ENCODE measurements at places on chromosomes 7 and 10.
A peak's percentile ranks its signal among the peaks of the same experiment; 100 is the strongest.

GRCh38 chr7:142298009-142298408, 40.2 kb upstream of the PRSS58 start:
- DNase-seq, result no peak

- DNase-seq, result peak; percentile 91
Measured at GRCh38 chr10:118850418-118851061, 95.8 kb upstream of the CACUL1 start.

DNA sequence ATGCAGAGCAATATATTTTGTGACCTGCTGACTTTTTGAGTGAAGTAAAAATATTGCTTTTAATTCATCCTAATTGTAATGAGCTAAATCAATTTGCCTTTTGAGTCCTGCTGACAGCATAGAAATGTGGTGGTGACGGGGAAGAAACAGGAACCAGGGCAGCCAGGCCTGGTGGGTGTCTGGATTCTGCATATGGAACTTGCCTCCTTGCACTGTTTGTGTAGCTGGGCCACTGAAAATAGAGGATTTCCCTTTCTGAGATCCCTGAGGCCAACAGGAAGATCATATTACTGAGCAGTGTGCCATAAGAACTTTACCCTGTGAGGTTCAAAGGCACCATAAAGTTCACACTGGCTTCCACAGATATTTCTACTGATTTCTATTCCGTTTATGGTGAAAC, 488.4 kb upstream of the AKR1E2 start:
- DNase-seq, result no peak

DNA sequence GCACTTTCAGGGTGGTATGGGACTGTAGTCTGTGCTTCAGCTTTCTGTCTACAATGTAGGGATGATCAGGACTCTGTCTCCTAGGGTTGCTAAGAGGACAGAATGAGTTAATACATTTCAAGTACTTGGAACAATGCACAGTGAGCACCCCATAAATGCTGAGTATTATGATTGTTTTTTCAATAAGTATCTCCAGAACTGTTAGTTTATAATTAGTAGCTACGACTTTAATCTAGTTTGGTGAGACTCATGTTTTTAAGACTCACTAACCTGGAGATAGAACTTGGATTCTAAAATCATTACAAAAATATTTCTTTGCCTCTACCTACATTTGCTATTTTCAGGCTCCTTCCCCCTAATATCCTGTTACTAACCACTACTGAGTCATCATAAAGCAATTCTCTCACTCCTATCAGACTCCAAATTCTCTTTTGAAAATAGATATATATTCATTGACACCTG, 95.3 kb downstream of the CPED1 start:
- no peak for DNase-seq

DNA sequence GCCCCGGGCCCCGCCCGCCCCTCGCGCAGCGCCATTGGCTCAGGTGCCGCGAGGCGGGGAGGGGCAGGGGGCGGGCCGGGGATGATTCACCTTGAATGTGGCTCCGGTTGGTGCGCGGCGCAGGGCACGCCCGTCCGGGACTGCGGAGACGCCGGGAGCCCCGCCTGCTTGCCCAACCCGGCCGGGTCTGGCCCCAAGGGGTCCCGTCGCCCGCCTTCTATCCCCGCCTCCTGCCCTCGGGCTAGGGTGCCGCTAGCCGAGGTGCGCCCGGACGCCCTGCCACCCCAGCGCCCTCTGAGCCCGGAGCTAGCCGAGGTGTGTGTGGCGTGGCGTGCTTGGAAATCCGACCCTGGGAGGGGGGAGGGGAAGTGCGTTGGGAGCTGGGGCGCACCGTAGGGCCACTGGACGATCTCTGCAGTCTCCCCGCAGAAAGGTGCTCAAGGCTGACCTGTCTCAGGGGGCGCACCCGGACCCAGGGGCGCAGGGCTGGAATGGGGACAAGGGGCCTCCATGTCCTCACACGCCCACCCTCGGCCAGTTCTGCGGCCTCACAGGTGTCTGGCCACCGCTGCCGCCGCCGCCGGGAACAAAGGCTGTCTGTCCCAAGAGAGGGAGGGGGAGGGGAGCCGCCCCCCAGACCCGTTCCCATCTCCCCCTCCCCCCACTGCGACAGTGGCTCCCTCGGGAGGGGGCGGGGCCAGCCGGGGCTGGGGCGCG, 168.9 kb downstream of the NRF1 start:
- peak; percentile 86 for DNase-seq

DNA sequence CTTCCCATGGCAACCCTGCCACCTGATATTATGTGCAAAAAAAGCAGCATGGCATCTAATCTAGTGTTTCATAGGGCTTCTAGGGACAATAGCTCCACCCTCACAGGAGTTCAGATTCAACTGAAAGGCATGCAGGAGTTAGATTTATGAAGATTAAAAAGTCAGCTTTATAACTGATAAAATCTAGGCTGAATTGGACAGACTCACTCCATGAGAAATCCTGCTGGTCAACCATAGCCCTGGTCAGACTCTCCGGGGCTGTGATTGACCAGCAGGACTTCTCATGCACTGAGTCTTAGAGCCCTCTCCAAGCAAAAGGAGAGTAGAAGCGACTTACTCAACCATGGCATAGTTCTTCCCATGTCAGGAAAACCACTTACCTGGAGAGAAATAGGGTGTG, 345.4 kb downstream of the NEBL start:
- no peak for DNase-seq
